ENCODE measurements at places on chromosomes 2 and 18.

DNA sequence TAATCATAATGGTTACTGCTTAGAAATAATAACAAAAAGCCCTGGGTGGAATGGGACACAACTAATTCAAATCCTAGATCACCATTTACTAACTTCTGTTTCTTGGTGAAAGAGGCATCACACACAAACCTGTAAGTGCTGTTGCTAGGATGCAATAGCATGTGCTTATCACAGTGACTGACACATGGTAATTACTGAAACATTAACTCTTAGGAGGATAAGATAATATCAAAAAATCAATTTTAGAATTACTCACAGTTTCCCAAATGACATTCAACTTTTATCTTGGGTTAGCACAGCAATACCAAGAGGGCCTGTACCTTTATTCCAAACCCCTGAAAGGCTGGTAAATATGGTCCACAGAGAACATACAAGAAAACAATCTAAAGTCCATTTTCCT is 69.1 kb downstream of the MBOAT2 start:
- DNase-seq, result no peak

GRCh38 chr2:9806298-9806610 is 37.0 kb upstream of the TAF1B start:
- DNase-seq, result no peak

DNA sequence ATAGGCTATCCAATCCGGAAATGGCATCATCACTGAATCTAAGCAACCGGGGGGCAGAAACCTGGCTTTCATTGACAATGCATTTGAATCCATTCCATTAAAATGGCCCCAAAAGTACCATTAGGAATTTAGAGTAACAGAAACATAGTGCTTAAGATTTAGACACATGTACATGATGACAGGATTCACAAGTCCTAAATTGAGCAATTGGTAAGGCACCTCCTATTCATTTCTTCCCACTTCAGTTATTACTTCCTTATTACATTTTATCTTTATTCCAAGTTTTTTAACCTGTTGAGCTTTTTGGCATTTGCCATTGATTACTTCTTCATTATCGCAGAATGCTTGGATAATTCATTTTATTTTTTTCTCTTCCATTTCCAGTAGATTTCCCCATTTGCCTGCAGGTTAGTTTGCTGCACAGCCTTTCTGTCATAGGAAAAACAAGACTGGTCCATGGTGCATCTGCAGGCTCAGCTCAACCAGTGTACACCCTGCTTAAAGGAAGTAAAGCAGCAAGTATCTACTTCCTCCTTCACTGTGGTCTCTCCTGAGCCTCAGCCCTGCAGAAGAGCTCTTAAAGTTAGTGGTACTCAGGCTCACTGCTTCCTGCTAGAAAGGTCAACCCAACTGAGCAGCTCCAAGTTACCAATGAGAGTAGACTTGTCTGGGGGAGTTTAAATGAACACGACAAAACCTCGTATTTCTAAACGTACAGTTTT is 89.2 kb downstream of the DOCK10 start:
- DNase-seq, result no peak

- DNase-seq, result no peak
These were observed 111.9 kb upstream of the MAP4K3 start for GRCh38 chr2:39549000-39549399.

- peak; percentile 23 for DNase-seq
These were observed 331.5 kb downstream of the HRH4 start for GRCh38 chr18:24791751-24792545.

GRCh38 chr2:231297108-231297908 is 98.2 kb upstream of the B3GNT7 start:
- peak; percentile 57 for DNase-seq

DNA sequence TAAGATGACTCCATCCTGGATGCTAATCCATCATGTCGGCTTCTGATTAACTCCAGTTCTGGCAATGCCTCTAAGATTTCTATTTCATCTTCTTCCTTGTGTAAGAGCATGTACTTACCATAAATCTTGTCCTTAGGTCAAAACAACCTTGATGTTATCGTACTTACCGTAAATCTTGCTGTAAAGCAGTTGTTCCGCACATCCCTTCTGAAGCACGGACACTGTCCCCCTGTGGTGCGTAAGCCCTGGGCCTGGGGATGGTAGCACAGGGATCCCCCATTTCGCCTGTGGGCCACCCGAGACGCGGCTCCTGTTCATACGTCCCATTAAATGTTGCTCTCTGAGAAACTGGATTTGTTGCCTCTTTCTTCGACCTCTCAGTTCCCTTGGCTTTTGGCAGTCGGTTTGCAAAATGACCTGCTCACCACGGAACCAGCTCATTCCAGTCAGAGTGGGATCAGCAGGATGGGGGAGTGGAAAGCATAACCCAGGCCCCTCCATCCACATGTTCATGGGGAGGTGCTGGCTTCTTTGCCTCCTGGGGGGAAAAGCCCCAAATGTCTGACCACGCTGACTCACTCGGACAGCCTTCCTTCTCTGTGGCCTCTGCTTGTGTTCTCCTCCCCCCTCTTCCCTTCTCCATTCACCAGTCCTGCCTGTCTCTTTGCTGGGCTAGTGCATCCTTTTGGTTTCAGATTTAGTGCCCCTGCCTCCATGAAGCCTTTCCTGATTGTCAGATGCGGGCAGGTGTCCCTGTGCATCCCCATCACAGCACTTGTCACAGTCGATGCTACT is 49.9 kb downstream of the RAB31 start:
- peak; percentile 86 for DNase-seq

DNA sequence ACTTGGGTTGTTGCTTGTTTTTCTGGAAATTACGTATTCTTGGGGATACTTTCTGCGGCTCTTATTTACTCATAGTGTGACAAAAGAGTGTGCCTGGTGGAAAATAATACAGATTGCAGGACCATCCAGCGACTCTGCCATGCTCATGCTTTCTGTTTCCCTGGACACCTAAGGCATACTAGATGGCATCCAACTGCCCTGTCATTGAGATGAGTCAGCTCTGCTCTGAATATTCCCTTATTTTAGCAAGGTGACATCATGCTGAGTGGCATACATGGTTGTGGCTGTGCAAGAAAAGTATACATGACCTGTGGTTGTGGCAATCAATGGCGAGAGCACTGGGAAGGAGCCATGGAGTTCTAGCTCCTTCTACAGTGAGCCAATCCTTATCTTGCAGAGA is 471.0 kb downstream of the TMEM182 start:
- no peak for DNase-seq

- no peak for DNase-seq
These were observed 116.1 kb downstream of the ATL2 start for GRCh38 chr2:38260972-38261371.

DNA sequence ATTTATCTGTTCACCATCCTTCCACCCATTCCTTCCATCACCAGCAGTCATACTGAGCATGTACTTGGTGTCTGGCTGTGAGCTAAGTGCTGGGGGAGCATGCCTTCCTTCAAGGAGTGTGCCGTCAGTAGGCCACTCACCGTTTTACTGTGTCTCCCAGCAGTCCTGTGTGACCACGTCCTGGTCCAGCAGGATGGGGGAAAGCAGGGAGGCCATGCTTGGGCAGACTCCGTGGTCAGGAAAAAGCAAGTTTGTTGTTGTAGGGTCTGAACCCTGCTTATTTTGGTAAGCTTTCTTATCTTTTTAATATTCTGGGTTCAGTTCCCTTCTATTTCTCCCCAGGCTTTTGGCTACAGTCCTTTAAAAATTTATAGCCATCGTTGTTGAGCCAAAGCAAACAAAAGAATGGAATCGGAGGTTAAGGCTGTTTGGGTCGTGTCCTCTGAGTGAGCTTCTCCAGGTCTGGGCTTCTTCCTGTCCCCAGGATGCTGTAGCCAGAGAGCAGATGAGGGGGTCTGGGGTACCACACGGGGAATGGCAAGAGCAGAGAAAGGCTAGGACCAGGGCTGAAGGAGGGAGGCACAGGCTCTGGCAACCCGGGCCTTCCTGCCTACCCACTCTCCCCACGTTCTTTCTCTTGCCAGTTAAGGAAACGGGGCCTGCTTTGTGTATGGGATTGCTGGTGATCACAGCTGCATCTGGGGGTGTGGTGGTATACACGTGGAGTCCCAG is 13.5 kb downstream of the SLC30A3 start:
- DNase-seq, result peak; percentile 50

GRCh38 chr2:55715626-55716025 is 22.0 kb upstream of the PNPT1 start:
- DNase-seq, result no peak

DNA sequence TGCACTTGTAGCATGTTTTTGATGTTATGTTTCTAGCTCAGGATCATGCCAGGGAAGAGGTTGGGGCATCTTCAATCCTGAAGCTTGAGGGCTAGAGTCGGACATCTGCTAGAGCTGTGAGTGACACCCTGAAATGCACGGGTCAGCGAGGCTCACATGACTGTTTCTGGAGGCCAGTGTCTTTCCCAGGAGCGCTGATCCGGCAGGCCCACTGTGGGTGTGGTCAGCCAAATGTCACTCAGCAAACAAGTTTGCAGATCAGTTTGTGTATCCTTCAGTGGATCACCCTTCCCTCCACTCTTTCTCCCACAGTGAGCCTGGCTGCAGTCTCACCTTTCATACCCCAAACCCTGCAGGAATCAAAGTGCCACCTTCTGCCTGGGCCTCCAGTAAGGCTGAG is 23.0 kb upstream of the ARHGEF4 start:
- DNase-seq, result no peak
